ENCODE measurements at places on chromosomes 3 and 15.

DNA sequence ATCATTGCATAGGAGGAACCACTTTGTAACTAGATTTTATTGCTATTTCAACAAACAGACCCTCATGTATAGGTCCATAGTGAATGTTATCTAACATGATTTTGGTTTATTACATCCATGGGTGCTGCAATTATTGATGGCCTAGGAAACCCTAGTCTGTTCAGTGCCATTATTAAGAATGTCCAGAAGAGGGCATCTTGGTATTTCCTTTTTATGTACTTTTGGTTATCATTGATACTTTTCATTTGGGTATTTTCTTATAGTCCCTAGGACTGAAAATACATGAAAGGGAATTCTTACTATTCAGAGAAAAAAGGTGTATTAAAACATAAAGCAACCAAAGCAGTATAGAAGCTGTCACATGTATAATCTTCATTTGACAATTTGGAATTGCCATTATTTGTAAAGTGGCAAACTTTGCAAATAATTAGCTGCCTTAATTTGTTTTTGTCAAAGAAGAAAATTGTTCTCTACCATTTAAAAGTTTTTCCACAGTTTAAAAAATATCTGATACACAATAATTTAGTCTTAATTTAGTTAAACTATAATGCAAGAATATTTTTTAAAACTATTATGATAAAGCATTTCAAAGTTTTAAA is 48.7 kb downstream of the CNOT10 start:
- no peak for DNase-seq

GRCh38 chr15:59170295-59171066 is 36.2 kb upstream of the LDHAL6B start:
- DNase-seq: no peak

- DNase-seq: no peak
Measured at GRCh38 chr15:78739996-78740903, 71.0 kb downstream of the ADAMTS7 start.

DNA sequence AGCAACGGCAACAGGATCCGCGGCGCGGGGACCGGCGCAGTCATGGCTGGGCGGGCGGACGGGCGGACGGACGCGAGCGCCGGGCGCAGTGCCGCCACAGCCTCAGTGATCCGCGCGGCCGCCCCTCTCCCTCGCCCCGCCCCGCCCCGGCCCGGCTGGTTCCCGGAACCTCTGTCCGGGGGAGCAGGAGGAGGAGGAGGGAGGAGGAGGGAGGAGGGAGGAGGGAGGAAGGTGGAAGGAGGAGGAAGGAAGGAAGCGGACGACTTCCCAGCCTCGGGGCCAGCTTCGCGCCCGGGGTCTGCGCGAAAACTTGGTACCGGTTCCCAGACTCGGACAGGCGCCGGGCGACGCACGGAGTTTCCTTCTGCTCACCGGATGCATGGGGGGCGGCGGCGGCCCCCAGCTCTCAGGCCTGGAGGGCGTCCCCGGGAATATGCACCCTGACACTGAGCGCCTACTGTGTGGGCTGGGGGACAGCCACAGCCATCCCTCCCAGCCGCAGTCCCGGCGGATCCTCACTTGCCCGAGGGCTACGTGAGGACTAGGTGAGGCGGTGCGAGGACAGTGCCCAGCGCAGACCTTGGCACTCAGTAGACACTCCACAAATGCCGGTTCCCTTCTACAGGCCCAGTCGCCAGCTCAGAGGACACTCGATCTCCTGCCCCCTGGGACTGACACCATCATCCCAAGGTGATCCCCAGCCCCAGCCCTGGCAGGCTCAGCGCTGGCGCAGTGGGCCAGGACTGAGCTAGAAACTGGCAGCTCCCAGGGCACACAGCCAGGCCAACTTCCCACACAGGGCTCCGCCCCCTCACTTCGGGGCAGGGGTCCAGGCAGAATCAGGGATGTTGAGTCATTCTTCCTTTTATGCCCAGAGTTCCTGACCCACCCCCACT is at the start of gene SHISA5:
Gene SHISA5, minus strand, starts transcription at position 124 of the 896 bp plus-strand sequence. Its CDS starts 80 bp downstream, at position 44.
- DNase-seq: no peak

DNA sequence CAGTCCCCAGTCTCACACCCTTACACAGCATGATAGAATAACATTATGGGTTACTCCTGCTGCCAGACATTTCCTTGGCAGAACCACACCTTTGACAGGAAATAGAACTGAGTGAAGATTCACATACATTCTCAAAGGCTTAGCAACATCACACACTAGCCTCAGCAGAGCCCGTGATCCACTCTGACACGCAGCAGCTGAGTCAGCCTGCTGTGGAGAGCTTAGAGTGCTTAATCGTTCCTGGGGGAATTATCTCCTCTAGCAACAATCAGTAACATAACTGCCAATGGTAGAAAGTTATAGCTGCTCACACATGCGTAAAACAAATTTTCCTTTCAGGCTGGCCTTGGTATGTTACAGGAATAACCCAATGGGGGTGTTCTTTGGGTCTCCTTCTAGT is 382.1 kb downstream of the GAP43 start:
- peak; percentile 18 for DNase-seq

DNA sequence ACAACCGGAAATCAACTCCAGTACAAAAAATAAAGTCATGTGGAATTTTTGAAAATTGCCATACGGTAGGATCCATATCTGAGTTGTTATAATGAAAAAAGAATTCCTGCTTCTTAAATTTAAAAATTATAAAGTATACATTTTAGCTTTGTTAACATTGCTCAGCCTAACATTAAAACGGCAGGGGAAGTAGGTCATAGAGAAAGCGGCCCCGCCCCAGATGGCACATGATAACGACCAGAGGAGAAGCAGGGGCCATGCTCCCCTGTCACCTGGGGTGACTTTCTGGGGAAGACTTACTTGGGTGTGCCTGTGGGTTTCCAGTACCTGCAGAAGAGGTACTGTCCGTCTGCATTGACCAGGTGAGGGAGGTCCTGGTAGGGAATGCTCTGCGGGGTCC is 921 bp downstream of the MGLL start:
- DNase-seq: no peak

GRCh38 chr3:189288348-189289235 is 116.8 kb downstream of the TPRG1 start:
- DNase-seq: no peak

DNA sequence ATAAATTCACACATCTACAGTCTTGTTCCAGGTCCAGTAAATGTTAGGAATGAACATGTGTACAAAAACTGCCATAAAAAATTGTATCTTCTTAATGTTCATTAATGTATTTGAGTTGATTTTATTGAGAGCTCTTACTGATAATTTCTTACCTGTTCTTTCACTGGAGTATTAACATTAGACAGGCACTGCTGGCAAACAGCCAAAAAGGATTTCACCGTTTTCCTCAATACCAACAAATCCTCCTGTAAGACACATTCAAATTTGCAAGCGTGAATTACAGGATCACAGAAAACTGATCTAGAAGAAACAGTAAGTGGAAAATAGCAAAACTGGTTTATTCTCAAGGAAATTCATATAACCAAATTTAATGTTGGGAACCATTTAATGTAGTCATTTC is 127.4 kb downstream of the PCCB start:
- no peak for DNase-seq

GRCh38 chr3:49759226-49759625 is 27.1 kb downstream of the IP6K1 start:
- no peak for DNase-seq

DNA sequence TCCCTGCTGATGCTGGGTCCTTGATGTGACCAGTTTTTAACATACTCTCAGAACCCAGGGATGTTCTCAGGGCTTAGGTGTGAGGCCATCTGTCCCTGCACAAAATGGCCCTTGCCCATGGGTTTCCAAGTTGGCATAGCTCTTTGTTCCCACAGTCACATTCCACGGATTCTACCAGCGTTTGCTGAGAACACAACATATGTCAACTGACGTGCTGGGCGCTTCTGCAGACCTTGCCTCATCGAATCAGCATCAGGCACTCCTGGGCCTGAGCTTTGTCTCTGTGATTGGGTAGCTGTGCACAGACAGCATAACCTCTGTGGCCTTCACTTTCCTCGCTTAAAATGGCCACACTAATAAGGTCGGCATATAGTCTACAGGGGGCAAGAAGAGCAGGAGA is 69.0 kb downstream of the MGLL start:
- DNase-seq: no peak
